Stimulated activated CD8-positive, alpha-beta memory T cell treated with anti-CD3 and anti-CD28 coated beads, Interleukin-7, amount 100 ng/mL, for 48 hours (primary cell): ENCODE measurements at places on chromosomes 5 and 9.

DNA sequence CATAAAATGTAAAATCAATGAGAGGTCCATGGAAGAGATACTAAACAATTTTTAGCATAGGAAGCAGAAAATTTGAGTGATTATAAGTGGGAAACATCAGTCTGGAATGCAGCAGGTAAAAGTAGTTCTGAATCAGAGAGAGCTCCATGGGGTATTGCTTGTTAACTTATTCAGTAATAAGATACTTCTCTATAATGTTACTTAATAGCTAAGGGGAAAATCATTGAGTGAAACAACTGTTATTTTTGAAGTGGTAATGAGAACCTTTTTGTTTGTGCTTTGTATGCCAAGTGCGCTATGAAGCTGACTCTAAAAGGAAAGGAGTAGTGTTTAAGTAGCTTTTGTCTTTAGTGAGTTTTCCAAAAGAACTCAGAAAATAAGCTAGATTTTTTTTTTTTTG lies 95.2 kb downstream of the ERBIN start:
- no peak for DNase-seq

DNA sequence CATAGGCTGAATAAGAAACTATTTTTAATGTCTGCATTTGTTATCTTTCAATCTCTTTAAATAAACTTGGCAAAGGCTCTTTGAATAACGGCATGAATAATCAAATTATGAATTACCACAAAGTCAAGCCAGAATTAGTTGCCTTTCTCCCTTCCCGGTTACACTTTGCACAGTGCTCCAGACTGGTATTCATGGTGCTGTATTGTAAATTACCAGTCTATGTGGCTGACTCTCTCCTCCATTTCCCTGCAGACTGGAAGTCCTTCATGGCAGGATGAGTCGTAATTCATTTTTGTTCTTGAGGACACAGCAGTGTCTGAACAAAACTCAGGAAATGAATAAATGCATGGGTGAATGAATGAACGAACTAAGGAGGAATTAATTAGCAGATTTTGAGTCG lies 142.9 kb downstream of the GNA14 start:
- DNase-seq, result no peak

DNA sequence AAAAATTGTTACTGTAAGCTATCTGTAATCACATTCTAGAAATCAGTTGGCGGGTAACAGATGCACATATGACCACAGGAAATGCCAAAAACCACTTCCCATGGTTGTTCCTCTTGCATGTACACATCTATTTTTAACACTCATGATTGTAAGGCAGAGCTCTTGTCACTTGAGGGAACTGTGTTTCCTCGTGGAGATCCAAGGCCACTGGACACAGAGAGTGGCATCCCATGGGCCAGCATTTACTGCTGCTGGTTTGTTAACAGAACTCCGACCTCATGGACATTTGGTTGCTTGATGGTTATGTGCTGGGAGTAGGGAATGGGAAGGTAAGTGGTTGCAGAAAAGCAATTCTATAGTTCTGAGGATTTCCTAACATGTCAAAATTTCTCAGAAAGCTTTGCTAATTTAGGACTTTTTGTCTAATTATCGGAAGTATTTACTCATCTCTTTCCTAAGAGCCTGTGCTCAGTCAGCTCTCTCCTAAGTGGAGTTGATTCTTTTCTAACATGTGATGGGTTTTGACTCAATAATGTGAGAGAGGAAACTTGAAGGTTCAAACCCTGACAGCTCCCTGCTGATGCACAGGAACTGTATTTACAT lies 202.0 kb upstream of the NR3C1 start:
- no peak for DNase-seq

DNA sequence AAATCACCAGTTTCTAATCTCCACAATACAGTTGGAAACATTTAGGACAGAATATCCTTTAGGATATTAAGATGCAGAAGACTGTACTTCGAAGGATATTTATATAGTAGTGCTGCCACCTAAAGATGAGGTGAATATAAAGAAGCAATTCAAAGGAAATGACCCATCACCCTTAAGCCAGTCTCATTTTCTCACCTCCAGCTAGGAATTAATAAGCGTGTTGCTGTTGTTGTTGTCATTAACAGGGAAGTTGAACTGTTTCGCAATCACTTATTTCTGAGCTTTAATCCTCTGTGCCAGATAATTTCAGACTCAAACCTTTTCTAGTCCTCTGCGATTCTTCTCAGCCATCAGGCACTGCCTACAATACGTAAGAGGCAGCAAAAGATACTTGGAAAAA lies 7.8 kb upstream of the PURA start:
- no peak for DNase-seq

GRCh38 chr5:130884023-130884422 lies 281.0 kb downstream of the HINT1 start:
- no peak for DNase-seq

DNA sequence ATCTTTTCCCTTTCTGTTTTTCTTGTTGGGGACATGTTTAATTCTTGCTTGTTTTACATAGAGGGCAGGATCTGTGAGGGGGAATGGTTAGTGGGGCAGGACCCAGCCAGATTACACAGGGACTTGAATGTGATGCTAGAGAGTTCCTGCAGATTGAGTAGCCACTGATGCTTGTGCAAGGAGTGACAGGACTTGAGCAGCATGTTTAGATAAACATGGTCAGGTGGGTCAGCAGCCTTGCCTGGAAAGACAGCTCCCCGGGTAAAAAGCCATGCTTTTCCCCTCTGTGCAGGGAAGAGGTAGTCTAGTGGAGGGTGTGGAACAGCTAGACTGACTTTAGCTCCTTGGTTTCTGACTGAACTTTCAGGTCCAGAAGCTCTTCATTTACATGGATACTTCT lies 261.2 kb downstream of the AOPEP start:
- DNase-seq, result no peak

- DNase-seq, result no peak
Observed at GRCh38 chr9:137319011-137319738, 17.1 kb upstream of the NRARP start.

- DNase-seq, result no peak
Observed at GRCh38 chr5:150255659-150256409, 33.7 kb downstream of the CAMK2A start.

- DNase-seq, result no peak
Observed at GRCh38 chr9:16329671-16330113, 540.8 kb downstream of the BNC2 start.

DNA sequence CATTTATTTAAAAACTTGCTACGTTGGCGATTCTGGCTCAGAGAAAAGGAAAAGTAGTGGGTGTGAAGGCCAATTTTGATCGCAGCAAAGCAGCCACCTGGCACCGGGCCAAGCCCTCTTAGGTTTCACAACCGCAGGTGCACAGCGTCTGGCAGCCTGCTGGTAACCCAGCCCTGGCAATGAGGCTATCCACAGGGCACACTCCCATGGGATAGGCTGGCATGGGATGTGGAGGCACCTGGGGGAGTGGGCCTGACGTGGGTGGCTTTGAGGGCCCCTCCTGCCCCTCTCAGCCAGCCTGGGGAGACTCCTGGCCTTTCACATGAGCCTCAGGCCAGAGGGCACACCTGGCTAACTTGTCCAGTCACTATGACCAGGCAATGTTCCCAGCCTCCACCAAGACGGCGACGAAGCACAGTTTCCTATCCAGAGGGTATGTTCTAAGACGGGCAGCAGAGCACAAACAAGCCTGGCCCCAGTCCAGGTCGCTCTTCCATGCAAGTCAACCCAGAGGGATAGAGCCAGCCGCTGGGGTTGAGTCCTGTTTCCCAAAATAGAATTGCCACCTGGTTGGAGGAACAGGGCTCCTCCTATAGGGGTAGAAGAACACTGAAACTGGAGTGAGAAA lies 19.0 kb downstream of the CMBL start:
- DNase-seq, result no peak

DNA sequence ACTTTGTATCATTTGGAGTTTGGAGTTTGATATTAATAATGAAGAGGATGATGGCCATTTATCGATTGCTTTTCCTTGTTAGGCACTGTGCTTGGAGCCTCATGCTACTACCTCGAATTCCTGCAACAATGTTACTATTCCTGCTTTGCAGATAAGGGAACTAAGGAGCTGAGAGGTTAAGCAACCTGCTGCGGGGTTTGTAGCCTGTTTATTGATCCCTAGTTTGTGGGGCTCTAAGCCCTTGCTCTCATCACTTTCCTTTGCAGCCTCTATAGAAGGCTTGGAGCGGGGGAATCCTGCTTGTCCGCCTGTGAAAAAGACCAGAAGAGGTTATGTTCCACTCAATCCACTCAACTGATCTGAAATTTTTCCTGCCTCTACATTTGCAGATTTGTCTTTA lies 15.8 kb downstream of the ARHGEF28 start:
- no peak for DNase-seq

DNA sequence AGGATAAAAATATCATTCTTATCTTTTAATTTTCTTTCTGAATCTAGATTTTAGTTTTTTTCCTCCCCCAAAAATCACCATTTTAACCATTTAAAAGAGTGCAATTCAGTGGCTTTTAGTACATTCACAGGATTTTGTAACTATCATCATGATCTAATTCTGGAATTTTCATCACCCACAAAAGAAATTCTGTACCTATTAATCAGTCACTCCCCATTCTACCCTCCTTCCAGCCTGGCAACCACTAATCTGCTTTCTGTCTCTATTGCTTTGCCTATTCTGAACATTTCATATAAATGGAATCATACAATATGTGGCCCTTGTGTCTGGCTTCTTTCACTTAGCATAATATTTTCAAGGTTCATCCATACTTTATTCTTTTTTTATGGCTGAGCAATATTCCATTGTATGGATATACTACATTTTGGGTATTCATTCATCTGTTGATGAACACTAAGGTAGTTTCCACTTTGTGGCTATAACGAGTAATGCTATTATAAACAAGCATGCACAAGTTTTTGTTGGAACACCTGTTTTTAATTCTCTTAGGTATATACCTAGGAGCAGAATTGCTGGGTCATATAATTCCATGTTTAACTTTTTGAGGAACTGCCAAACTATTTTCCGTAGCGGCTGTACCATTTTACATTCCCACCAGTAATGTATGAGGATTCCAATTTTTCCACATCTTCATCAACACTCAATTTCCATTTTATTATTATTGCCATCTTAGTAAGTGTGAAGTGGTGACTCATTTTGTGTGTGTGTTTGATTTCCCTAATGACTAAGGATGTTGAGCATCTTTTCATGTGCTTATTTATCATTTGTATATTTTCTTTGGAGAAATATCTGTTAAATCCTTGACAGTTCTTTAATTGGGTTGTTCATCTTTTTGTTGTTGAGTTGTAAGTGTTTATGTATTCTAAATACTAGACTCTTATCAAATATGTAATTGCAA lies 340.3 kb downstream of the CWC27 start:
- DNase-seq, result no peak

GRCh38 chr9:121292051-121292450 lies 24.1 kb downstream of the GSN start:
- DNase-seq, result no peak

- DNase-seq, result no peak
Observed at GRCh38 chr5:2383698-2384065, 367.8 kb downstream of the IRX2 start.

- no peak for DNase-seq
Observed at GRCh38 chr9:89606049-89606623, 1.3 kb downstream of the GADD45G start.

GRCh38 chr5:108418197-108418596 lies 36.3 kb upstream of the FBXL17 start:
- no peak for DNase-seq

GRCh38 chr5:142918959-142919635 lies 148.9 kb downstream of the ARHGAP26 start:
- no peak for DNase-seq

- DNase-seq, result no peak
Observed at GRCh38 chr5:83562071-83562606, 90.6 kb downstream of the VCAN start.

DNA sequence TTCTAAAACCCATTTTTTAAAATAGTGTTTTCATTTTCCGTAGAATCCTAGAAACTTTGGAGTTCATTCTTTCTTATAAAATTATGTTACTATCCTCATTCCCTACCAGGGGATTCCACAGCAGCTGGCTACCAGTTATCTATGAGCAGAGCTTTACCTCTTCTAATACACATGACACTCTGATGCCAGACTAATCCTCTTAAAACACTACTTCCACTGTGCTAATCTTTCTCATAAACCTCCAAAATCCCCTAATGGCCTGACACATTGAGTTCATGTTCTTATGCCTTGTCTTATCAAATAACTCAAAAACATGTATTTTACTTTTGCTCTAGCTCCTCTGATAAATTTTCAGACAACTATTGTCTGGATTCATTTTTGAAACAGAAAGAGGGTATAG lies 633.6 kb upstream of the FTMT start:
- DNase-seq, result no peak

- DNase-seq, result no peak
Observed at GRCh38 chr5:141762790-141763368, 80.8 kb upstream of the ARAP3 start.

GRCh38 chr5:125865166-125865815 lies 557.9 kb upstream of the GRAMD2B start:
- DNase-seq, result no peak

DNA sequence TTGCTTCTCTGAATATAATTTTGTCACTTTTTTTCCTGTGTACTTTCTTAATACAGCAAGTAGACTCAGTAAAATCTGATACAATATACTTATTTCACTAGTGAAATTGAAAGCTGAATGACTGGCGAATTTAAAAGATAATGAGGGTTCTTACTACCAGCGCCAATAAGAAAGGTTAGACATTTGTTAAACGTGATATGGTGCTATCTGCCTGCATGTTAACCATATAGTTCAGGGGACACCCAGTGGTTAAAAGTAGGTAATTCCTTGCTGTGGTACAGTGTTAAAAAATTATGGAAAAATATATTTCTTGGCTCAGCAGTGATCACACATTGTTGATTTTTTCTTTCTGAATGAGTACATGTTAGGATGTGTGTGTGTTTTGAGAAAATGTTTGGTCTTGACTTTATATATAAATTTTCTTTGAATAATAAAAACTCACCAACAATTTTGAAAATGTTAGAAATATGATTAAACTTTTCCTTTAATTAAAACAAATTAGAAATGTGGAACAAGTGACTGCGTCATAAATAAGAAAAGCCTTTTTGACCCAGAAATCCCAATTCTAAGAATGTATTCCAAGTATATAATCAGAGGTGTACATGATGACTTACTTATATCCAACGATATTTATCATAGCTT lies 25.8 kb downstream of the CAST start:
- DNase-seq, result no peak

GRCh38 chr5:28265877-28266276 lies 1227.5 kb upstream of the CDH9 start:
- DNase-seq, result no peak
